OCI-LY7 (cell line): ENCODE measurements at places on chromosomes 11 and 22. TPM values are rescaled to one million over a fixed set of nuclear protein-coding genes. Genes with fewer than 3 reads are reported as not detected.

Gene IGF2
- not detected in 2 replicates for total RNA-seq

Gene APOBEC3A
- total RNA-seq: not detected in 2 replicates

- no peak for DNase-seq
Observed at GRCh38 chr22:43520632-43521039, 108.8 kb downstream of the MPPED1 start.

Gene CKAP5
- total RNA-seq: 243 and 275 TPM in 2 replicates
